Cortex of kidney (tissue), 1 donor: ENCODE measurements at places on chromosomes 6 and 20.

DNA sequence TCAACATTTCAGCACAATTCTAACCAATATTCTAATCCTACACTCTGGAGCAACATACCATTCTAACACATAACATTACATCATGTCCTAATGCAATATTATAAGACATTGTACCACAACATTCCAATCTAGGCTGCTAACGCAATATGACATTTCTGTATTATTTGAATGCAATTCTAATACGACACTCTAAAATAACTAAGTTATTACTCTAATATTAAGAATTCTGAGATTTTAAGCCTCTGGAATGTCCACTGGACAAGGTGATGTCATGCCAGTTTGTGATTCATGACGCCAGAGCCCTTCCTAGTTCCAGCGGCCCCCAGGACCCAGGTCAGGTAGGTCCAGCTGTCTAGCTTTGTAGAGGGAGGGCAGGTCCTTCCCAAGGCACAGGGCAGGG is 69.7 kb upstream of the SIRPA start:
- DNase-seq = no peak

DNA sequence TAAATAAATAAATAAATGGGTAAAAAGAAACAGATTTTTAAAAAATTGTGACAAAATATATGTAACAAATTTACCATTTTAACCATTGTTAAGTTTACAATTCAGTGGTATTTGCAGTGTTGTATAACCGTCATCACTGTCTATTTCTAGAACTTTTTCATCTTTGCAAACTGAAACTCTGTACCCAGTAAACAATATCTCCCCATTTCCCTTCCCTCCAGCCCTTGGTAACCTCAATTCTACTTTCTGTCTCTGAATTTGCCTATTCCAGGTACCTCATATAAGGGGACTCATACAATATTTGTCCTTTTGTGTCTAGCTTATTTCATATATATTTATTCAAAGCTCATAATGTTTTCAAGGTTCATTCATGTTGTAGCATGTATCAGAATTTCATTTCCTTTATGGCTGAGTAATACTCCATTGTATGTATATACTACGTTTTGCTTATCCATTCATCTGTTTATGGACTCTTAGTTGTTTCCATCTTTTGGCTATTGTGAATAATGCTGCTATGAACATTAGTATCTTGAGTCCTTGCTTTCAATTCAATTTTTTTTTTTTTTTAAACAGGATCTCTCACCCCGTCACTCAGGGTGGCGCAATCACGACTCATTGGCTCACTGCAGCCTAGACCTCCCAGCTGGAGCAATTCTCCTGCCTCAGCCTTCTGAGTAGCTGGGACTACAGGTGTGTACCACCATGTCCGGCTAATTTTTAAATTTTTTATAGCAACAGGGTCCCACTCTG is 8.9 kb downstream of the MANBAL start:
- no peak for DNase-seq

GRCh38 chr6:53744321-53744720 is 50.5 kb upstream of the LRRC1 start:
- DNase-seq = no peak

- DNase-seq = no peak
Observed at GRCh38 chr20:50186987-50187402, 3.6 kb upstream of the CEBPB start.

- DNase-seq = no peak
Observed at GRCh38 chr6:21886542-21887151, 293.1 kb downstream of the SOX4 start.

GRCh38 chr6:123276546-123276980 is 280.5 kb downstream of the CLVS2 start:
- DNase-seq = no peak

DNA sequence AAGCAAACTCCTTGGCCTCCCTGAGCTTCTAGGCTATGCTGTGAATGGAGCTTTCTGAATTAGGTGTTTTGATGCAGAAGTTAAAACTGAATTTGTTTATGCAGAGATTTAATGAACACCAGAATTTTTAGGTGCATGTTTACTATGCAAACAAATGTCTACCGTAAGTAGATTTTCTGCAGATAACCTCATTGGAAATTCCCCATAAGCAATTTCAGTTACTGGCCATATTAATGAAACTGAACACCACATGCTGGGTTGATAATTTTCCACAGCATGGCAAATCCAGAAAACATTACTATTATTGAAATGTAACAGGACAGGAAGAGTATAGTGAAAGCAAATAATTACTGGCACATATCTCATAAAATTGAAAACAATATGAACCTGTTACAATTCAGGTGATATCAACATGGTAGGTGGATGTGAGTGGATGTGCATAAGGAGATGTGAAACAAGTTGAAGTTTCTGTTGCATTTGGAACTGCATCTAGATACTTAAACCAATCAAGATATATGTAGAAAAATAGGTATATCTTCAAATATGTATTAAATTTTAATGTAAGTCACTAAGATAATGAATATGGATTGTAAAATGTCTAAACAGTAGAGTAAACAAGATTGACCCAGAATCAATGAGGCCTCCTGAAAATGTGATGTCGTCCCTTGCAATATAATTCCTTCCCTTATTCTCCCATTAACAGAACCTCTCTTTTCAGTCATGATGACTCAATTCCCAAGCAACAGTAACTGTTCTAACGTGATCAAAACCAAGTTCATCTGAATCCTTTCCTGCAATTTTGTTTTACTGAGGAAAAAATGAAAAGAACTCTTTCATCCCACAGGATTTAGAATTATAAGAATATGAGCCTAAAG is 11.0 kb downstream of the PTCHD4 start:
- DNase-seq = no peak

DNA sequence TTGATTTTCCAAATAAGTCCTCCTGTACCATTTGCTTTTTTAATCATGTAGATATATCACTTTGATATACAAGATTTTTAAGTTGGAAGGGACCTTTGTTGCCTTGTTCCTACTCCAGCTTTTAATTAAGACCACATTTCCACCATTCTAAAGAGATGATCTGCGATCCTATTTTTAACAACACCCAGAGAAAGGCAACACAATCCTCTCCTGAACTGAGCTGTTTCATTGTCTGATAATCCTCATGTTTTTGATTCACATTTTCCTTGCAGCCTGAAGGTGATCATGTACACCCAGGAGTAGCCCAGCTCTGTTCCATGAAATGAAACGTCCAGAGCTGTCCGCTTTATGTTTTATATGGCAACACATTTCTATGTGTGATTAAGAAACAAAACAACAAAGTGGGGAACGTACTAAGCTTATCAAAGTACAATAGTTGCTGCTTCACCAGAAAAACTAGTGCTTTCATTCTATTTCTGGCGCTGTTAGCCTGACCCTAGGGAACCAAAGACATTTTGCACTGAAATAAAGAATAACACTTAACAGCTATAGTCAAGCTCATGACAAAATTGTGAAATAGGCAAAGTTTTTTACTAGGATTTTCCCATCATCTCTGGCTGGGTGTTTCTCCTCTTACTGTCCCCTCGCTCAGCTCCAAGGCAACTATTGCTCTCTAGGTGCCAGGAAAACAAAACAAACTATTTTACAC is 22.6 kb upstream of the TRAF3IP2 start:
- DNase-seq = no peak

GRCh38 chr6:111195656-111196055 is 108.4 kb downstream of the SLC16A10 start:
- no peak for DNase-seq

DNA sequence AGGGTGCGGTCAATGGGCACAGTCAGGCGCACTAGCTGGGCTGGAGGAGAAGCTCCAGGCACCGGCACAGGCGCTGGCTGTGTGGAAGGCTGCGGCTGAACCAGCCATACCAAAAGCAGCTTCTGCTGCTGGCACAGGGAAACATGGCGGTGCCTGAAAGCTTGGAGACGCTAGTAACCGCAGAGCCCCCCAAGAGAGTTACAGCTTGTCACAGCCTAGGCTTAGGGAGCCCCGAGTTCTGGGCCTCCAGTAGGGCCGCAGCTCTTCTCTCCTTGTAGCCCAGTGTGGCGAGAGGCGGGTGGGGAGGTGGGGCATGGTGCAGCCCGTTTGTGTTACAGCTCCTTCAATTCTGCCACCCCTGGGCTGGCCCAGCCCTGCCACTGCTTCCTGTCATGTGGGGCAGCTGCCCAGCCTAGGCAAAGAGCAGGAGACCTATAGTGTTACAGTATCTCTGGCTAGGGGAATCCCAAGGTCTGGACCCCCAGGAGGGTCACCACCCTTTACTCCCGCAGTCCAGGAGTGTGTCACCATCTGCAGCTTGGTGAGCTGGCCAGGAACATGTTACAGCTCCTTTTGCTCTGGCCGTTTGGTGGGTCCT is 58.6 kb upstream of the MANEA start:
- DNase-seq = no peak

GRCh38 chr20:61497029-61497627 is 245.1 kb downstream of the CDH4 start:
- DNase-seq = no peak

DNA sequence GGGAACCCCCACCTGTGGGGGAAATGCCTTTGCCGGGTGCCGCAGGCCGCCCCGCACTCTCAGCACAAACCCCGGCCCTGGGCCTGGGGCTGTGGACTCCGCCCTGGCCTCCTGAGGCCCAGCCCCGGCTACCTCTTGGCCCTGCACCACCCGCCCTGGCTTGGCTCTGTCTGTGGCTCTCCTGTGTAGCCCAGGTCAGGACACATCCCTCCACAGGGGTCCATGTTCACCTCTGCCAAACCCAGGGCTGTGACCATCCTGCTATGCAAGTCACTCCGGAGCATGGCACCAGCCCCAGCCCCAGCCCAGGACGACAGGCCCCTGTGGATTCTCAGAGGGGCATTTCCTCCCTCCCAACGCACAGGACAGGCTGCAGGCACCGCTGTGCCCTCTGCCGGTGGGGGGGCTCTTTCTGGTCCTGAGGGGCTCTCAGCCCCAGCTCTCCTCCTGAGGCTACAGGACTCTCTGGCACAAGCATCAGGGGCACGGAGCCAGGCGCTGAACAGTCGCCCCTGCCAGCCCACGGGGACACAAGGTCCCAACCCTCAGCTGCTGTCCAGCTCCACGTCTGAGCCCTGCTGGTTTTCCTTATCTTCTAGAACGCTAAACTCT is 45.7 kb downstream of the TAF4 start:
- DNase-seq = no peak

GRCh38 chr20:17933121-17933520 is 35.5 kb downstream of the SNX5 start:
- no peak for DNase-seq

GRCh38 chr6:2765896-2766766 is 938 bp downstream of the WRNIP1 start:
- DNase-seq = no peak

GRCh38 chr6:100433726-100434435 is 30.8 kb downstream of the SIM1 start:
- DNase-seq = no peak

DNA sequence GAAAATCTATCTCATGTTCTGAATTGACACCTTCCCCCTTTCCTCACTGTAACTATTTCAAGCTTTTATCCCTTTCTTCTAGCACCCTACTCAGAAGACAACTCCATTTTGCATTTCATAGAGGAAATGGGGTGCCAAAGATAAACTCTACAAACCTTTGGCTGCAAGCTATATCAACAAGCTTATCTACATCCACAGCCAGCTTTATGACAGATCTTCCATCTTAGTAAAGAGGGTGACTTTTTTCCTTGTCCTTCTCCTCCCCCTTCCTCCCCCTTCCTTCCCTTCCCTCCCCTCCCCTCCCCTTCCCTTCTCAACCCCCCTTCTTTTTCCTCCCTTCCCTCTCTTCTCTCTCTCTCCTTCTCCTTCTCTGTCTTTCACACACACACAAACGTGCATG is 58.0 kb upstream of the OLIG3 start:
- DNase-seq = no peak

DNA sequence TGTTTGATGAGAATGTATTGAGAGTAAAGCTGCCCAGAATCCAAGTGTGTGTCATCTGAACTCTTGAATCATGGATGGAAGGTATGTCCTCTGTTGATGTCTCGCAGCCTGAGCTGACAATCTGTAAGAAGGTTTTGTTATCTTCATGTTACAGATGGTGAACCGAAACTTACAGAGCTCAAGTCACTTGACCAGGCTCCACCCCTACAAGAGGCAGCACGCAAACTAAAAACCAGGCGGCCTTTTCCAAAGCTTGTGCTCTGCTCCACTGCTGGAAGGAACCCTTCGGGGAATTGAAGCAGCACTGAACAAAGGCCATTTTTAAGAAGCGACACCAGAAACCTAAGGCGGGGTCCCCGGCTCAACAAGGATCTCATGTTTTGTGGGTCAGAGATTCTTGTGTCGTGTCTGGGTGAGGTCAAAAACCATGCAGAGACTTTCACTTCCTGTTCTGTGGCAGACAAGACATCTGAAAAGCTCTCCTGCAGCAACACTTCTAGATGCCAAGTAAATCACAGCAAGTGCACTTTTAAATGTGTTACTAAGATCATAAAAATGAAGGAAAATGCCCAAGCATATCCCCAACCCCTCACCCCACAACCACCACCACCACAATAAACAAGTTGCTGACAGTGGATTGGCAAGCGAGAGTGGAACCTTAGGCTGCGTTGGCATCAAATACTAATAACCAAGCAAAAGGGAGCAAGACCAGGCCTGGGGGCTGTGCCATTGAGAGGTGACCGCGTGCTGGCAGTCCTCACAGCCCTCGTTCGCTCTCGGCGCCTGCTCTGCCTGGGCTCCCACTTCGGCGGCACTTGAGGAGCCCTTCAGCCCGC is 27.3 kb downstream of the NQO2 start:
- no peak for DNase-seq

GRCh38 chr6:41466437-41466990 is 79.7 kb upstream of the FOXP4 start:
- no peak for DNase-seq

DNA sequence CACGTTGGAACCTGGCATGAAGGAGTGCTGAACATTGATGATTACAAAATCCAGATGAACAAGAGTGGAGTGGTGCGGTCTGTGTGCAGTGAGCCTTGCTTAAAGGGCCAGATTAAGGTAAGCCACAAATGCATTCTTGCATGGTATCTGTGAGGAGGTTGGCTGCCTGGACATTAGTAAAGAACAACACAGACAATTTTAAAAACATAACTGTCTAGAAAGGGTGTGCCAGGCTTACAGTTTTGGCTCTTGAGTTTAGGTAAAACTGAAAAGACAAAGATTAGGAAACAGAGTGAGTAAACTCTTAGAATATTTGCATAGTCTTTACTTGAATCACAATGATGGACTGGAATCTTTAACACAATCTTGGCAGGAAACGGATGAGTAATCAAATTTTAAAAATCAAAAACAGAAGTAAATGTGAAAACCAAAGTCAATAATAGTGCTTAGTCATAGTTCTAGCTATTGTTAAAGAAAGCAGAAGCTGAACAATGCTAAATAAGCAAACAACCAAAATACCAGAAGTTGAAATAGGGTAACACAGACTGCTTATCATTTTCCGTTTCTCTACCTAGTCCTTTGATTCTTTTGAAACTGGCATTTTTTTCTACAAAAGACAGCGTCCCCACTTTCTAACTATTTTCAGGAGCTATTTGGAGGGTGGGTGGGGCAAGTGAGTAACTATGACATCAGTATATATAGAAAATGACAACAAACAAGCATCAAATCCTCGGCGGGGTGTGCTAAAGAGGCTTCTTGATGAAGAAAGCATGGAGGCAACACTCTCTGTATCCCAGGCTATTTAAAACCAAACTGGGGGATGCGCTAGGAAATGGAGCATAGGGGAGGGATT is 185.8 kb upstream of the RAB32 start:
- no peak for DNase-seq
